ENCODE measurements at places on chromosomes 6 and 20.

GRCh38 chr6:1991332-1991878, 254.0 kb downstream of the GMDS start:
- DNase-seq, result no peak

- no peak for DNase-seq
Observed at GRCh38 chr20:58038123-58038654, 190.3 kb downstream of the ANKRD60 start.

- no peak for DNase-seq
Observed at GRCh38 chr20:60122671-60123070, 164.4 kb downstream of the CDH26 start.

- no peak for DNase-seq
Observed at GRCh38 chr6:36607683-36608386, 13.7 kb downstream of the SRSF3 start.

DNA sequence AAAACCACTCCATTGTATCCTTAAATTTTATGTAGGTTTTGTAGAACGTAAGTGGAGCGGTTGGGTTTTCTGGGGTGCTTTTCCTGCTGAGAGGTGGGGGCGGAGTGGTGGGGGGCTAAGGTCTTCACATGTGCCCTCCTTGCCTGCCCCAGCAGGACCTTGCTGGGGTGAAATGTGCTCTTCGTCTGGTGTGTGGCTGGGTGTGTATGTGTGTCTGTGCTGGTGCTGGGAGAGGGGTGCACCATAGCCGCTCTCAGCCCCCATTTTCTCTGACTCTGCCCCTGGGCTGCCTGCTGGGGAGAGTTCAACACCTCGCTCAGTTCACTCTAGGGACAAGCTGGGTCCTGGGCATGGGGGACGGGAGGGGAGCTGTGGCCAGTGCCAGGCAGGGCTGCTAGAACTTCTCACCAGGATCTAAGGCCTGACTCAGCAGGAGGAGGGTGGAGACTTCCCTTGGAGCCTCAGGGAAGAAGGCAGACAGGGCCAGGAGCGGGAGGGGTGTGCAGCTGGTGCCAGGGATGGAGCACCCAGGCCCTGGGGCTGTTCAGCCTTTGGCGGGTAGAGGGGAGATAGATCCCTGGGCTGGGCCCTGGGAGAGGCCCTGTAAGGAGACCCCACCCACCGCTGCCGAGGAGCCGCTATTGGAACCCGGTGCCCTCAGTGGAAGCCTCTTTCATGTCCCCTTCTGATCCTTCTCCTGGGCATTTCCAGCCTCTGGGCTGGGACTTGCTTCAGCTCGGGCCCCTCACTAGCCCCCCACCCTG, 4.8 kb downstream of the SOX18 start:
- no peak for DNase-seq

DNA sequence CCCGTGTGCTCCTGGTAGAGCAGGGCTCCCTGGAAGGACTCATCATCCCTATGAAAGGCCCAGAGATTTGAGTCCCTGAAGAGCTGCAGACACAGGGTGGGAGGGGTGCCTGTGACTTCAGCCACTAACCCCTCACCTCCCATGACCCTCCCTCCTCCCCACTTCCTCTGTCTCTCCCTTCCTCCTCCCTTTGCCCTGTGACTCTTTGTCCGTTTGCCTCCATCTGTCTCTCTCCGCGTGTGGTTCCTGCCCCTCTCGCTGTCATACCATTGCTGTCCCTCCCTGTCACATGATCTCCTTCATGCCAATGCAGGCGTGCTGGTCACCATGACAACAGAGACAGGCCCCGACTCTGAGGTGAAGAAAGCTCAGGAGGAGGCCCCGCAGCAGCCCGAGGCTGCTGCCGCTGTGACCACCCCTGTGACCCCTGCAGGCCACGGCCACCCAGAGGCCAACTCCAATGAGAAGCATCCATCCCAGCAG, 19.0 kb downstream of the EPB41L1 start:
- DNase-seq, result no peak

- peak; percentile 39 for DNase-seq
Observed at GRCh38 chr6:13813621-13814175, 659 bp downstream of the MCUR1 start.

DNA sequence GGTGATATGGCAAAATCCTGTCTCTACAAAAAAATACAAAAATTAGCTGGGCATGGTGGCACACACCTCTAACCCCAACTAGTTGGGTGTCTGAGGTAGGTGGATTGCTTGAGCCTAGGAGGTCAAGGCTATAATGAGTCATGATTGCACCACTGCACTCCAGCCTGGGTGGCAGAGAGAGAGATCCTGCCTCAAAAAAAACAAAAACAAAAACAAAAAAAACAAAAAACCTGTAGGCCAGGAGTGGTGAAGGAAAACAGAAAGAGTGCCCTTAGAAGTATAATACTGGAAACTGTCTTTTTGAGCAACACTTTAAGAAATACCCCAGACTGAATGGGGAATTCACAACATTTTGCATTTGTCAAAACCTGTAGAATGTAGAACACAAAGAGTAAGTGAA, 85.3 kb downstream of the JARID2 start:
- DNase-seq, result no peak

- peak; percentile 41 for DNase-seq
Observed at GRCh38 chr6:125781314-125781868, 9.4 kb upstream of the NCOA7 start.

- no peak for DNase-seq
Observed at GRCh38 chr20:39861381-39861780, 827.7 kb downstream of the MAFB start.

- DNase-seq, result no peak
Observed at GRCh38 chr20:47765691-47766594, 19.3 kb downstream of the SULF2 start.

GRCh38 chr20:48822879-48823385, 4.9 kb downstream of the PREX1 start:
- no peak for DNase-seq
